ENCODE measurements at places on chromosomes 6 and 20. TPM values are rescaled to one million over a fixed set of nuclear protein-coding genes. Genes with fewer than 3 reads are reported as not detected.
A peak's percentile ranks its signal among the peaks of the same experiment; 100 is the strongest.

The C6orf58 gene
- total RNA-seq = not detected

The ARHGAP18 gene
- total RNA-seq = 6.3 TPM

The SLC22A1 gene
- total RNA-seq = not detected

The DAAM2 gene
- 37.6 TPM for total RNA-seq

The MAP7 gene
- total RNA-seq = 6.8 TPM

The SLC4A11 gene
- 0.29 TPM for total RNA-seq

The PET117 gene
- 21.8 TPM for total RNA-seq

The SLC22A2 gene
- total RNA-seq = 0.21 TPM

The DDX27 gene
- 21.8 TPM for total RNA-seq

The VGLL2 gene
- not detected for total RNA-seq

The CLDN20 gene
- not detected for total RNA-seq

The MUCL3 gene
- total RNA-seq = not detected

DNA sequence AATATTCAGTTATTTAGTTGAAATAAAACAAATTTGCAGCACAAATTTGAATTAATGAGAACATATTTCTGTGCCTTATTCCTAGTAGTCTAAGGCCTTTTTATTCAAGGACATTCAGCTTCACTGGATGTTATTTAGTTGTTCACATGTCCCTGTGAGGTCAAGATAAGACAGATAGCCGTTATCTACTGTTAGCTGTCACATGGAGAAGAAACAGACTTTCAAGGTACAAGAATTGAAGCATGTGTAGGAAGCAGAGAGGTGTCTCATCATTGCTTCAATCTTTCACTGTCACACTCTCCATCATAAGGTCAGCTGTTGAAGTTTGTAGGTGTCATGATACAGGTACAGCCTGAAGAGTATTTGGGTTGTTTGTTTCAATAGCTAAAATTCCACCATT is 112.9 kb upstream of the JAG1 start:
- no peaks in the 10 kb centered on the region for H3K36me3 ChIP-seq
- no peaks in the 10 kb centered on the region for H3K4me1 ChIP-seq
- no peak overlapping the region for H3K4me3 ChIP-seq
- H3K27me3 ChIP-seq = no peaks in the 10 kb centered on the region
- no peak overlapping the region for H3K27ac ChIP-seq

- H3K4me3 ChIP-seq = no peak overlapping the region
- no peak for DNase-seq
- no peak overlapping the region for H3K27ac ChIP-seq
- no peaks in the 10 kb centered on the region for H3K27me3 ChIP-seq
These were observed 38.4 kb upstream of the CCDC167 start for GRCh38 chr6:37538107-37538506.

DNA sequence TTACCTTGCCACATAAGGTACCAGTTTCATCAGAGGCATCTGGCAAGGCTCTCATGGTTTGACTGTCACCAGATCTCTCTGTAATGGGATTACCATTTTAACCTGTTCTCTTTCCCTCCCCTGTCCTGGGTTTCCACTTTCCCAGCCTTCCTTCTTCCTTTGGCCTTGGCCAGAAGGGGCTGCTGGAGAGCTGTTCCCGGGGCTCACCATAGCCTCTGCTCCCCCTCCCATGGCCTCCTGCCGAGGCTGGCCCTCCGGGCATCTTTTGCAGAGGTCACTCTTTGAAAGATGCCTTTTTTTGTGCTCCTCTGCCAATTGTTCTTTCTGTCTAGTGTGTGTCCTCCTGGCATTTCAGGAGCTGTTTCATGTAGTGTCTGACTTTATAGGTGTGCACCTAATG is 100.7 kb upstream of the SCP2D1 start:
- no peak overlapping the region for H3K27ac ChIP-seq
- no peak for DNase-seq
- no peaks in the 10 kb centered on the region for H3K4me1 ChIP-seq
- H3K36me3 ChIP-seq = no peaks in the 10 kb centered on the region
- no peak overlapping the region for H3K4me3 ChIP-seq
- H3K27me3 ChIP-seq = no peaks in the 10 kb centered on the region

GRCh38 chr6:21132856-21133838 is 460.4 kb upstream of the SOX4 start:
- H3K4me3 ChIP-seq = no peak overlapping the region
- H3K4me1 ChIP-seq = no peaks in the 10 kb centered on the region
- no peak overlapping the region for H3K27ac ChIP-seq
- no peaks in the 10 kb centered on the region for H3K36me3 ChIP-seq

DNA sequence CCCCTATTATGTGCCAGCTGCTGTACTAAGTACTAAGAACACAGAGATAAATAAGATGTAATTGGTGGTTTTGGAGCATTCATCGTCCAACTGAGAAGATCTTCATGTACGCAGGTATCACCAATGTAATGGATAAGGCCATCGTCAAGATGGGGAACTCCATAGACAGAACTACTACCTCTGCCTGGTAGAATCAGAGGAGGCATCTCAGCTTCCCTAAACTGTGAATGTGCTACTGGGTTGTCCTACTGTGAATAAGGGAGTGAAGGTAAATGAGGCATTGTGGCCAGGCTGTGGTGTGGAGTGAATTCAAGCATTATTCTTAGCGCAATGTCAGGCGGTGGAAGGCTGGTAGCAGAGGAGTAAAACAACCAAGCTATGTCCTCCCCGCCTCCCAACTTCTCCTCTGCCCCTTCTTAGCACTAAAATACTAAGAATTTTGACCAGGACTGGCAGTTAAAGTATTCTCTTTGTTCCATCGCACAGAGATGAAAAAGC is 68.2 kb downstream of the TBC1D7 start:
- no peaks in the 10 kb centered on the region for H3K27me3 ChIP-seq
- no peaks in the 10 kb centered on the region for H3K36me3 ChIP-seq
- no peaks in the 10 kb centered on the region for H3K4me1 ChIP-seq
- no peak for DNase-seq

GRCh38 chr6:28817808-28818145 is 106.0 kb downstream of the TRIM27 start:
- no peaks in the 10 kb centered on the region for H3K36me3 ChIP-seq
- no peak overlapping the region for H3K27ac ChIP-seq
- no peaks in the 10 kb centered on the region for H3K4me1 ChIP-seq
- H3K27me3 ChIP-seq = peaks cover 51% of the 10 kb centered on the region

GRCh38 chr6:29845405-29846006 is 17.9 kb downstream of the HLA-G start:
- no peak overlapping the region for H3K27ac ChIP-seq
- no peaks in the 10 kb centered on the region for H3K36me3 ChIP-seq
- DNase-seq = no peak
- no peak overlapping the region for H3K4me3 ChIP-seq
- no peaks in the 10 kb centered on the region for H3K4me1 ChIP-seq

- no peak overlapping the region for H3K27ac ChIP-seq
- H3K36me3 ChIP-seq = no peaks in the 10 kb centered on the region
- H3K4me1 ChIP-seq = no peaks in the 10 kb centered on the region
- DNase-seq = no peak
- no peak overlapping the region for H3K4me3 ChIP-seq
These were observed 27.1 kb downstream of the GSTA2 start for GRCh38 chr6:52736145-52736544.

- peak overlapping the region; percentile 79 for H3K27ac ChIP-seq
- peaks cover 7% of the 10 kb centered on the region for H3K4me1 ChIP-seq
- no peak for DNase-seq
- H3K36me3 ChIP-seq = no peaks in the 10 kb centered on the region
- no peaks in the 10 kb centered on the region for H3K27me3 ChIP-seq
These were observed 80.2 kb downstream of the GMPR start for GRCh38 chr6:16318538-16318937.

DNA sequence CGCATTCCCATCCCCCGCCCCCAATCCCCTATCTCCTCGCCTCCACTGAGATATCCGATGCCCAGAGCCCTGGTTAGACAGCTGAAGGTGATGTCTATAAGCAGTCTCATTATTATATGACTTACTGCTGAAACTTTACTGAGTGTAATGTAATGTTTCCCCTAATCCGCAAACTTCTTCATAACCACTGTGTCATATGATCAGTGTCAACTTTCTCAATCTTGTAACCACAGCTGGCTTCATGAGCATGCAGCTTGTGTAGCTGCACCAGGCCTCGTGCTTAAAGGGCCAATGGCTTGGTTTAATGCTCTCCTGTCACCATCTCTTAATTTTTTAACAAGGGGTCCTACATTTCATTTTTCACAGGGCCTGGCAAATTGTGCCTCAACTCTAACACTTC is 8.1 kb downstream of the ASIP start:
- H3K4me1 ChIP-seq = no peaks in the 10 kb centered on the region
- no peaks in the 10 kb centered on the region for H3K36me3 ChIP-seq
- H3K27ac ChIP-seq = no peak overlapping the region
- DNase-seq = no peak

Data from uterus (tissue), 4 donors.